ENCODE measurements at places on chromosomes 4 and X.

- DNase-seq = no peak
These were observed 238.1 kb downstream of the SLITRK2 start for GRCh38 chrX:146055733-146056132.

GRCh38 chrX:81729269-81729777 lies 527.4 kb downstream of the SH3BGRL start:
- no peak for DNase-seq

DNA sequence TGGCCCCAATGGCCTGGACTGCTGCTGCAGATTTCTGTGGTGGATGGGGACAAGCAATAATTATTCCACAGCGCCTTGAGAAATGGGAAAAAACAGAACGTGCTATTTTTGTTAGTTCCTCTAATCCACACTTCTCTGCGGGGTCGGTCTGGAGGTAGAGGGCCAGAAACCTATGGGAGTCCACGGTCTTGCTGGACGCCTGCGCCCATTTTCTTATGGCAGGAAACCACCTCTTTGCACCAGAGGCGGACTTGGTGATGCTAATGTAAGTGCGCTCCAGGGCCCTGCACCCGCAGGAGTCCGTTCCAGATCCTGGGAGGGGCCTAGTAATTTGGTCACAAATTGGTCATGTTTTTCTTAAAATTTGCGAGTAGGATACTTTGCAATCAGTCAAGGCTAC lies 25.9 kb upstream of the CLDN24 start:
- no peak for DNase-seq

GRCh38 chrX:94430091-94430490 lies 756.1 kb downstream of the FAM133A start:
- no peak for DNase-seq

- DNase-seq = no peak
These were observed 90.3 kb downstream of the ATP11C start for GRCh38 chrX:139842326-139843185.

DNA sequence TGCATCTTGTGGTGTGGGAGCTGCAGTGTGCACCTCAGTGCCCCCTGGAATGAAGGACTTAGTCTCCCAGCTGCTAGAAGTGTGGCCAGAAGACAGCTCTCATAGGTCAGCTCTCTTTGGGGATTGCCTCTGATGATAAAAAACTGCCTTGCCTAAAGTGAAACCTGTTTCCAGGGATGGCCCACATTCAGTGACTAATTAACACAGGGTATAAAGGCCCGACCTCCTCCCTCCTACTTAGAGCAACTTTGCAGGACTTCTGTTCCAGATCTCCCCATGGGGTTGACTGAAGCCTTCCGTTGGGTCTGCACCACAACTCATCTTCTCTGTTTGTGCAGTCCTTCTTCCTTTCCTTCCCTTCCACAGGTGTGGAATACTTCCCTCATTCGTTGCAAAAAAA lies 53.2 kb downstream of the SPINK2 start:
- no peak for DNase-seq

- no peak for DNase-seq
These were observed 116.2 kb upstream of the KIT start for GRCh38 chr4:54541426-54542118.

- no peak for DNase-seq
These were observed 32.7 kb upstream of the CRMP1 start for GRCh38 chr4:5925419-5926200.

DNA sequence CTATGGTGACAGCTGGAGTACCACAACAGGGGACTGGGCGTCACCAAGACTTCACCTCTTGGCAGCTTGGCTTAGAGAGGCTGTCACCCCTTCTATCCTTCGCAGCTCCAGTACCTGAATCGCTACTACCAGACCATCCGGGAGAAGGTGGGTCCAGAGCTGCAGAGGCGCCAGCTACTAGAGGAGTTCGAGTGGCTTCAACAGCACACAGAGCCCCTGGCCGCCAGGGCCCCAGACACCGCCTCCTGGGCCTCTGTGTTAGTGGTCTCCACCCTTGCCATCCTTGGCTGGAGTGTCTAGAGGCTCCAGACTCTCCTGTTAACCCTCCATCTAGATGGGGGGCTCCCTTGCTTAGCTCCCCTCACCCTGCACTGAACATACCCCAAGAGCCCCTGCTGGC lies 11.6 kb upstream of the SASH3 start:
- no peak for DNase-seq

- no peak for DNase-seq
These were observed 17.6 kb downstream of the MAGEA8 start for GRCh38 chrX:149898554-149898953.

- DNase-seq = no peak
These were observed 156.2 kb upstream of the SLC7A11 start for GRCh38 chr4:138398322-138398721.

GRCh38 chr4:181670506-181670905 lies 572.7 kb upstream of the TENM3 start:
- DNase-seq = no peak

DNA sequence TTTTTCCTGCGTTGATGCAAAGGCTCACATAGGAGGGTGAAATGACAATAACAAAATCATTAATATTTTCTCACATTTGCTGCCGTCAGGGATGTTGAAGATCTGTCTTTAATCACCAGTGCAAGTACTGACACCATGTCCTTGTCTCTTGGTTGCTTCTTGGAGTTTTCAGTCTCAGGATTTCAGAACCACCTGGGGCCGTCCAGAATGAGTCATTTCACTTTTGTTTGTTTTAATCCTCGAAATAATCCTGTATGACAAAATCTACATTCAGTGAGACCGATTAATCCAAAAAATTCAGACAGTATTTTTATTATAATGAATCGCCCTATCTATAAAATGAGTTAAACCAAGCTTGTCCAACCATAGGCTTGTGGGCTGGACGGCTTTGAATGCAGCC lies 47.2 kb downstream of the NEIL3 start:
- DNase-seq = no peak

- DNase-seq = no peak
These were observed 1.5 kb downstream of the ADRA2C start for GRCh38 chr4:3767570-3768288.

DNA sequence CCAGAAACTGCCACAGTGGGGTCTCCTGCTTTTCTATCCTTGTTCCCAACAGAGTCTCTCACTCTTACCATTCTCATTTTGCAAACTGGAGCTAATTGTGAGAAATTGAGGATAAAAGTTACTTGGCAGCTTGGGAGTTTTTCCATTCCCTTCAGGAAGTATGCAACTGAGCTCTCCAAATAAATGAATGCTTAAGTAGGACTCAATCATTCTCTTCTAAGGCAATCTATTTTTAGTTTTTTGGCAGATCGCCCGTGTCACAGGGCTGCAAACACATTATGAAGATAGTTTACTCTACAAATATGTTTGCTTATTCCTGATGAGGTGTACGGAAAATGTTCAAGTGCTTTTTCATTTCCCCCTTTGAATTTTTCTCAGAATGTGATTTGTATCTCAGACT lies 5.3 kb downstream of the ASB11 start:
- DNase-seq = no peak

DNA sequence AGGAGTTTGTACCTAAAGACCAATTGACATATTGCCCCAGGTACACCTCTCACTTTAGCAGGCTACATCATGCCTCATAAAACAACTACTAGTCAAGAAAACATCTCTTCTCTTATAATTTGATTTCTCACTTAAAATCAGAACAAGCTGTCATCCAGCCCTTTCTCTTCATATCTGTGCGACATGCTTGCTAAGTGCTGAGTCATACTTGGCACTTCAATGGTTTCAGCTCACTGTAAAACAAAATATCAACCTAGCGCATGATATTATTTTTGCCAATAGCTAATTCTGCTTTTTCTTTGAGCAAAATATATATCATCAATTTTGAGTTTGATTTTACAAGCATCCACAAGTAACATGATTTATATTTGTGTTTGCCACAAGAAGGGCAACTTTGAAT lies 27.9 kb upstream of the FUNDC1 start:
- DNase-seq = no peak

DNA sequence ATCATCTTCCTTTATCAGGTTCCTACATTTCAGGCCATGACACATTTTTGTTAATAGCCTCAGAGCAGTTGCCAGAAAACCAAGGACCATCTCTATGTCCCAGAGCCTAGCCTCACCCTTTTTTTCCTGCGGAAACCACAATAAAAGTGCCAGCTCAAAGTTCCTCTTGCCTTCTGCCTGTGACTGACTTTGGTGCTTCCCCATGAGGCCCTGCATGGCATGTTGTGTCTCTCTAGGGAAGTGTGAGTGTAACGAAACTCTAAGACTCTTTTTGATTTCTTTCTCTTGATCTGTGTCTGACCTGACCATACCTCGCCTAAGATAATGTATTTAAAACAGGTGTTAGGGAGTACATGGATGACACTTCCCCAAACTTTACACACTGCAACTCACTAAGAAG lies 642.3 kb upstream of the BOD1L1 start:
- peak; percentile 9 for DNase-seq

DNA sequence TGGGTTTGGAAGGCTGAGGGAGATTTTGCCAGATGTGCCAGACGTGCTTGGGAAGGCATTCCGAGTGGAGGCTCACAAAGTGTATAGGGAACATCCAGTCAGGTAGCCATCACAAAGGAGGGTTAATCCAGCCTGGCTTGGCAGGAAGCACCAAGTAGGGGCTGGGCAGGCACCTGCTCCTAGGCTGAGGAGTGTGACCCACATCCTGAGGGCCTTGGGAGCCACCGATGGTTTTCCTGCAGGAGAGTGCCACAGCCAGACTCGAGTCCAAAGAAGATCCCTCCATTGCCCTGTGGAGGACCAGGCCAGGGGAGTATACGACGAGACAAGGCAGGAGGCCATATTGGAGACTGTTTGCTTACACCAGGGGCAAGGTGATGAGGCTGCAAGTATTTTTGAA lies 47.2 kb downstream of the PNMA5 start:
- no peak for DNase-seq

DNA sequence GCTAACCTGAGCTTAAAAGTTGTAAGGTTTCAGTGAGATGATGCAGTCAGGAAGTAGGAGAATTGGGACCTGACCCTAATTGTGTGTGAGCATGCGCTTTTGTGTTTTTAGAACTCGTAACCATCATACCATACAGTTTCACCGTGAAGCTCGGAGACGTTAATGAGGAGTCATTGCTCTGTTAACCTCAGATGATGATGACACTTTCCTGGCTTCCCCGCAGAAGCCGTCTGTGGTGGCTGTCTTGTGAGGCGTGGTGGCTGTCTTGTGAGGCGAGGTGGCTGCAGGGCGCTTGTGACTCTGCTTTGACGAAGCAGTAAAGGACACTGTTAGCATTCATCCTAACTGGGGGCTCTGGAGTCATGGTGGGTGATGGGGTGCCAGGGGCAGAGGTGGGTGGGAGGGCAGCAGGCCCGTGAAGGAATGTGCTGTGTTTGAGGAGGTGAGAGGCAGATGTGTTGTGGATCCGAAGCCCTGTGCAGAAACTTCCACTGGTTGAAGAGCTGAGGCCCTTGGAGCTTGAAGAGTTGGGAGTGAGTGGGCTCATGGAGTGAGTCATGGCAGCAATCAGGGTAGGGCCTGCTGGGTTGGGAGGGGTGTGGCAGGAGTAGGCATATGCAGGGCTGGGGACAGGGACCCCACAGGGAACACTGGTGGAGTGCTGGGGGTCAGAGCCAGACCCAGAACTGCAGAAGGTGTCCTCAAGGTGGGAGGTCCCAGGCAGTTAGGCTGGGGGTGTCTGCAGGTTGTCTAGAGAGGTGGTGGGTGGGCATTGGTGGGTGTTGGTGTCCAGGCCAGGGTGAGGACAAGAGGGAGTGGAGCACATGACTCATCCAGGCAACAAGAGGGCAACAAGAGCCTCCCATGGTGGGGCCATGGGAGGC lies 57.4 kb downstream of the NSD2 start:
- peak; percentile 28 for DNase-seq
